Suppressor macrophage (primary cell): ENCODE measurements at places on chromosomes 1 and 21.

GRCh38 chr1:210908257-210908656 is 225.7 kb downstream of the KCNH1 start:
- DNase-seq, result no peak

- peak; percentile 68 for DNase-seq
Observed at GRCh38 chr1:27299385-27300271, 22.3 kb upstream of the TMEM222 start.

- no peak for DNase-seq
Observed at GRCh38 chr1:231180034-231180433, 18.2 kb downstream of the TRIM67 start.

DNA sequence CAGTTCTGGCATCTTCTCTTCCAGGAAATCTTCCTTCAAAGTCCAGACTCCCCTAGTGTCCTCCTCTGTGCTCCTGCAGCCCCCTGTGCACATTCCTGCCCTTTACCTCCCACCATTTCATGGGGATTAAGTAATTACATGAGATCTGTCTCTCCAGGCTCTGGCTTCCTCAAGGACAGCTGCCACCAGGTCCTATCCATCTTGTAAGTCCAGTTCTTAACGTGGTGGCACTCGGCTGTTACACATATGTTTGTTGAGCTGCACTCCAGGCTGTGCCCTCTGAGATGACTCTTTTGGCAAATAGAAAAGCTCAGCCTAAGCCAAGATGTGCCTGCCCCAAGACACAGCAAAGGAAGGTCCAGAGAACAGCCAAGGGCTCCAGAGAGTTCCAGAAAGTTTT is 57.4 kb upstream of the CAMK1G start:
- DNase-seq, result no peak

DNA sequence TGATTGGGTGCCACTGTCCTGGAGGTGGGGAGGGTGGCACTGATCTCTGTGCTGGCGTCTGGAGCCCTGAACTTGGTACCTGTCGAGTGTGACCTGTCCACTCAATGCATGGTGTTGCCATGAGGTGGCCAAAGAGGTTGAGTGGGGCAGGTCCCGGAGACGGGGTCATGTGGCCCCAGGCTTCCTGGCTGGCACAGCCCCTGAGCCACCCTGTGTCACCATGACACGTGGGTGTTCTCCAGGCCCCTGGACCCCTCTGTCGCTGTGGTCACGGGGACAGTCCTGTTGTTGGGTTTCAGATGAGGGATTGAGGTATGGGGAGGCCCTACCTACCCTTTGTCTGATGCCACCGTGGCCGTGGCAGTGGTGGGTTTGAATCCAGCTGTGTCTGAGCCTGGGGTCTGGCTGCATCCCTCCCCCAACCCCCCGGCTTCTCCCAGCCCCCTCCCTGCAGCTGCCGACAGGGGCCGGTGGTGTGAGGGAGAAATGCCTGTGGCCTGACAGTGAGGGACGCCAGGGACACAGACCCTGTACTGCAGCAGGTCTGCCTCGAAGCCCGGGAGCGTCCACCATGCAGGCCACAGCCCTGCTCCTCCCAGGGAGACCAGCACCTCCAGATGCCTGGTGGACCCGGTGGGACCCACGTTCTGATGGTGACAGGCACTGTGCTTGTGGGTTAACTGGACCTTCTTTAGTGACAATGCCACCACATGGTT is 12.0 kb downstream of the TRPM2 start:
- no peak for DNase-seq

- DNase-seq, result peak; percentile 64
Observed at GRCh38 chr21:39715804-39716397, 29.1 kb upstream of the IGSF5 start.

DNA sequence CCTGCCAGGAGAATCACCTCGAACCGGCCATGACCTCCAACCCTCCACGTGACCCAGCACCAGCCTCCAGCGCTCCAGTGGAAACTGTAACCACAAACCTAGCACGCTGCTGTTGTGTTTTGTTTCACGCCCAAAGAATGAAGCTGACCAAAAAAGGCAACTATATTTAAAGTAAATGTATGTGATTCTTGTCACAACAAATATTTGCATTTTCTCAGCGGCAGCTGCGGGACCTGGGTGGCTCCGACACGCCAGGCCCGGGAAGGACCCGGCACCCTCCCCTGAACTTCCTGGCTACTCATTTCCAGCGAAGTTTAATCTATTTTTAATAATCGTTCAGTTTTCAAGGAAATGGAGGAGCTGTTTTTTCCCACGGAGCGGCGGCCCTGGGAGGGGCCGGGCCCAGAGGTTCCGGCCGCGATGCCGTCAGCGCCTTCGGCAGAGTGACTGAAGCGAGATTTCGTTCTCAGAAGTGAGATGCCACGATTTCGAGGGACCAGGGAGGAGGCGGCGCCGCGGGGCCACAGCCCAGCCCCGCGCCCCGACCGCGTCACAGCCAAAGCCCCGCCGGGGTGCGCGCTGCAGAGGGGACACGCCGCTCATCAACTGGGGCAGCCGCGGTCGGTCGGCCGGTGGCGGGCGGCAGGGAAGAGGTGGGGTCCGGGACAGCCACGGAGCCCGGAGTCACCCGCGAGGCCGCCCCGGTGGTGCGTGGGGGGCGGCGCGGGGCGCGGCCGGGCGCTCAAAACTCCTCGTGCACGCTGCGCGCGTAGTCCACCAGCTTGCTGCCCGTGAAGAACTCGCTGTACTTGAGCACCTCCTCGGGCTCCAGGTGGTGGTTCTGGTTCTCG is 3.0 kb upstream of the TNFRSF4 start:
- DNase-seq, result no peak

GRCh38 chr1:162654915-162655620 is 22.8 kb downstream of the DDR2 start:
- no peak for DNase-seq

DNA sequence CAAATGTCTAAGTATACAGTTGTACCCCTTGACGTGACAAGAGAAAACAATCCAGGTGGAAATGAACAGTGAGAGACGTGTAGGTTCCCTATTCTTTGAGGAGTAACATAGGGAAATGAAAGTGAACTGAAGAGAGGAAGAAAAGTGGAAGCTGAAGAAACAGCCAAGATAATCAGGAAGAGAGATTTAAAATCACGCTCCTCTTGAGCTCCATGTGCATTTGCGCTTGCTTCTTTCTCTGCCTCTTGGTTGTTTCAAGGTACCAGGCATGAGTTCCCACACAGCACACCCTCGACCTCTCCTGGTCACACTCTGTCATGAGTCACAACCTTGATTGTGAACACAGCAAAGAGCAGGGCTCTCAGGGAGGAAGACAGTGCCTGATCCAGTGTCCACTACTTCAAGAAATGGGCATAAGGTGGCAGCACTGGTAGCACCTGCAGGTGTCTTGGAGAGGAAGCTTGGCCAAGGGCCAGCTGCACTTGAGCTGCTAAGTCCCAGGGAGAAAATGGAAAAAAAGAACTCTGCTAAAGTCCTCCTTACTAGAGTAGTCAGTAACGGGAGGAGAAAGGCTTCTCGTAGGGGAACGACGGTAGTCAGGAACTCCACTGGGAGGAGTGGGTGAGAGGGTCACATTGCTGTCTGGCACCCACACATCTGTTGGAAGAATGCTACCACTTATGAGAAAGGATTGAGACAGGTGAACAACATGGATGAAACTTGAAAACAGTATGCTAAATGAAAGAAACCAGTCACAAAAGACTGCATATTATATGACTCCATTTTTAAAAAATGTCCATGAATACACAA is 18.3 kb upstream of the ARID1A start:
- peak; percentile 76 for DNase-seq

DNA sequence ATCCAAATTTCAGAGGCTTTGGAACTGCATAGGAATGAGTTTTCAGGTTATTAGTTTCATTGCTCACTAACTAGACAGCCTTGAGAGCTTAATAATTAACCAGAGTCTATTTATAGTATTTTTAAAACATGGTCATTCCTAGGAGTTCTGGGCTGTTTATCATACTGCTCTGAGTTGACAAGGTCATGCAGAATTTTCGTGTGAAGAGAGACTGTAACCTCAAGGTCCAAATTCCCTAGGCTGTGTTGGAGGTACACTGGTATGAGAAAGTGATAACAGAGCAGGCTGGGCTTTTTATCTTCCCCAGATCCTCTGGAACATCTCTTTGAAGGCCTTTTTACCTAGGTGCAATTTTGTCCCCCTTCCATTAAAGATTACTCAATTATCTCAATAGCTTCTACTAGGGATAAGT is 736.3 kb downstream of the LTN1 start:
- DNase-seq, result no peak

- no peak for DNase-seq
Observed at GRCh38 chr1:29269382-29269781, 33.1 kb downstream of the PTPRU start.

- no peak for DNase-seq
Observed at GRCh38 chr1:160207771-160208556, 2.8 kb downstream of the PEA15 start.

GRCh38 chr21:16863908-16864307 is 648.9 kb upstream of the CXADR start:
- DNase-seq, result no peak

DNA sequence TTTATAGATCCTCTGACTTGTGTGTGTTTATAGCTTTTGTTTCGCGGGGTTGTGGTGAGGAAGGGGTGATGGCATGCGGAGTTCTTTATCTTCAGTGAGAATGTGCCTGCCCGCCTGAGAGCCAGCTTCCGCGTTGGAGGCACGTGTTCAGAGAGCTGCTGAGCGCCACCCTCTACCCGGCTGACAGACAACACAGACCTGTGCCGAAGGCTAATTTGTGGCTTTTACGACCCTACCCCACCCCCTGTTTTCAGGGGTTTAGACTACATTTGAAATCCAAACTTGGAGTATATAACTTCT is 14.4 kb upstream of the CD101 start:
- DNase-seq, result peak; percentile 31

- DNase-seq, result peak; percentile 75
Observed at GRCh38 chr1:53122201-53122885, 20.1 kb downstream of the SLC1A7 start.

- DNase-seq, result peak; percentile 55
Observed at GRCh38 chr1:62423580-62424242, 13.1 kb upstream of the USP1 start.

GRCh38 chr1:56525489-56526041 is 53.8 kb downstream of the PLPP3 start:
- peak; percentile 88 for DNase-seq

DNA sequence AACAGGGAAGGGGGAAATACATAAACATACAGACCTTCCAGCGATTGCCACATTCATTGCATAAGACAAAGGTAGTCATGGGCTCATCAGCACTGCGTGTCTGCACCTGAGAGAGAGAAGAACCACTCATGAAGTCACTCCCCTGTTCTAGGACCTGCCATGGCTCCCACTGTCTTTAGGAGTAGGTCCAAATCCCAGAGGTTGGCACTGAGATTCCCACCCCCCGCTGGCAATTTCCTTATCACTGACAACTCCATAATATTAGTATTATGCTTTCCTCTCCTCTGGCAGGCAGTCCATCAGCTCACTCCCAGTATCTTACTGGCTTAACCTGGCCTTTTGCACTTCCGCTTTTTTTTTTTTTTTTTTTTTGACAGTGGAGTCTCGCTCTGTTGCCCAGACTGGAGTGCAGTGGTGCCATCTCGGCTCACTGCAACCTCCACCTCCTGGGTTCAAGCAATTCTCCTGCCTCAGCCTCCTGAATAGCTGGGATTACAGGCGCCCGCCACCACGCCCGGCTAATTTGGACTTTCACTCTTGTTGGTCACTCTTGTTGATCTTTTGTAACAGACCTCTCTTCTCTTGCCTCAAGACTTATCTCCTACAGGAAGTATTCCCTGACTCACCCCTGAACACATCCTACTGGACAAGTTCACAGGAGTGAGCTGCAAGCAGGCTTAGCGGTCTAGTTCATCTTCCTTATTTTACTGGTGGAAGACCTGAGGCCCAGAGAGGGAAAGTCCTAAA is 14.8 kb upstream of the ZNF436 start:
- peak; percentile 33 for DNase-seq

- no peak for DNase-seq
Observed at GRCh38 chr1:61109158-61109557, 26.8 kb downstream of the NFIA start.

DNA sequence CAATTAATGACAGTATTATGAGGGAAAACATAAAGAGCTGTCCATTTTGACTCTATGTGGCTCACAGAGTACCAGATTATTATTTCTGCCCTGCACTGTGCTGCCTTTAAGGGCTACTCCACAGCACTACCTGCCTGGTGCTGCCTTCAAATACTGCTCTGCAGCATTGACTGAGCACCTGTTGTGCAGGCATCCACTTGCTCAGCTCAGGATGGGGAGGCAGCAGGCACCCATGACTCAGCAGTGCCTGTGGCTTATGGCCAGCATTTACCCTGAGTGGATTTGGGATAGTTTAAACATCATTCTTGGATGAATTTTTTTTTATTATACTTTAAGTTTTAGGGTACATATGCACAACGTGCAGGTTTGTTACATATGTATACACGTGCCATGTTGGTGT is 953 bp upstream of the KPRP start:
- no peak for DNase-seq

DNA sequence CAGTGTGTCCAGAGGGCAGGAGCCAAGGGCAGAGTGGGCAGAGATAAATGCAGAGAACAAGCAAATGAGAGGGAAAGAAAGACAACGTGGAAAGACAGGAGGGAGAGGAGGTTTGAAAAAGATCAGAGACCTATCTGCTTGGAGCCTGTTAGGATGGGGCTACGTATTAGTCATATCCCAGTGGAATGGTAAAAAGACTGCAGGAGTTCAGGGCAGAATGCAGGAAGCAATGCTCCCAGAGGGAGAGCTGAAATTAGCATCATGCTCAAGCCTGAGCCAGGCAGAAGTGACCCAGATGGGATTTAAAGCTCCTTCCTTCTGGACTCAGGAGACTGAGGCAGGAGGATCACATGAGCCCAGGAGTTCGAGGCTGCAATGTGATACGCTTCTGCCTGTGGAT is 261.3 kb upstream of the CHRM3 start:
- no peak for DNase-seq

DNA sequence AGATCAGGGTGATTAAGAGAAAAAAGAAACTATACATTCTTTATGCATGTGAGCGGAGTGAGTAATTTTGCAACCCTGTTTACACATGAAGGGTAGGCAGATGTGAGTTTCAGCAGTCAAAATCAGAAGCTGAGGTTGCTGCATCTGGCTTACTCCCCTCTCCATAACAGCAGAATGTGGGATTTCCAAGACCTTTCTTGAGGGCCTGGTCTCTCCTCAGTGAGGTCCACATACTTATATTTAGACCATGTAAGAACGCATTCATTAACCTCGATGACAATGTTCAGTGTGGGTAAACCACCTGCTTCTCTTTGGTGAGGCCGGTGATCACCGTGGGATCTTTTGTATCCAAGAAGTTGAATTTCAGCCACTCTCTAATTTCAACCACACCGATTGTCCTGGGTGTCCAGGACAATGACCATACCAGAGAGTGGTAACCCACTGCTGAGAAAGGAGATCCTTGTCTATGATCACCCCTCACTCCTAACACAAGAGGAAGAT is 18.7 kb upstream of the RAP1A start:
- no peak for DNase-seq

- no peak for DNase-seq
Observed at GRCh38 chr1:53343831-53344668, 16.2 kb upstream of the LRP8 start.

- DNase-seq, result no peak
Observed at GRCh38 chr1:6260433-6260934, 414 bp downstream of the GPR153 start.

GRCh38 chr1:46401964-46402626 is 8.0 kb downstream of the FAAH start:
- peak; percentile 83 for DNase-seq
